ENCODE measurements at places on chromosomes 13 and 19.

DNA sequence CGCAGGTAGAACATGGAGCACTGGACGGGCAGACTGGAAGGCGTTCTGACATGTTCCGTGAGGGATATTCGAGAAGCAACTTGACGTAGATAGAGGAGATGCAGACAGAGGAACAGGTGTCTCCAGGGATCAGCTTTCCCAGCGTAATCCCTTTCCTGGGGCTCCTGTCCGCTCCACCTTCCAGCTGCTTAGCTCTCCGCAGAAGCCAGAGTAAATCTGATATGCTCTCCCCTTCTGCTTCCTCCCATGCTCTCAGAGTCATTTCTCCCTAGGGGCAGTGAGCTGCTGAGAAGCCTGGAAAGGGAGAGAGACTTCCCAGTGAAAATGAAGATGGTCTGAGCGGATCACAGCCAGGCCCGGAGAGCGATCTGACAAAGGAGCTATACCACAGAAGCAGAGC lies 23.0 kb upstream of the OLFM4 start:
- DNase-seq = no peak

DNA sequence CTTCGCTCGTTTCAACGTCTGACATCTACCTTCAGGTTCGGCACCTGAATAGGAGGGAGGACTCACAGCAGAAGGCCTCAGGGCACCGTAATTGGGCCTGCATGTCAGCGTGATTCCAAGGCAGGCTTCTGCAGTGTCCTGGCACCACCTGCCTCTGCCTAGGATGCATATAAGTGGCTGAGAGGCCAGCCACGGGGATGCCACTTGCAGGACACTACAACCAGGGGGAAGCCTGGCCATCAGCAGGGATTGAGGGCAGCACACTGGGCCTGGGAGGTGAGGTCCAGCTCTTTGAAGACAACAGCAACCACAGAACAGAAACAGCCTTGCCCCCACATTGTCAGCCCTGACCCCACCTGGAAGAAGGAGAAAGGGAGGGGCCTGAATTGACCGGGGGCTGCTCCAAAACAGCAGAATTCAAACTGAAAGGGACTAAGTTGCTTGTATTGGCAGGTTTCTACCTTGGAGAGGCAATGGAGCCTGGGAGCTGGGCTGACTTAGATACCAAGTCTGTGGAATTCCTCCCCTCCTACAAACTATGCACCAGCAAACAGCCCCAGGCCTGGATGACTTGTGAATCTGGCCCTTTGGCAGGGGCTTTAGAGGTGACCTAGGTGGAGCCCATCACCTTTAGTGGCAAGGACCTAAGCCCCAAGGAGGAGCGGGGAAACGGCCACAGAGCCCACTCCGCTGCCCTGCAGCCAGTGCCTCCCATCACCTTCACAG lies 34.1 kb upstream of the POMP start:
- DNase-seq = no peak

DNA sequence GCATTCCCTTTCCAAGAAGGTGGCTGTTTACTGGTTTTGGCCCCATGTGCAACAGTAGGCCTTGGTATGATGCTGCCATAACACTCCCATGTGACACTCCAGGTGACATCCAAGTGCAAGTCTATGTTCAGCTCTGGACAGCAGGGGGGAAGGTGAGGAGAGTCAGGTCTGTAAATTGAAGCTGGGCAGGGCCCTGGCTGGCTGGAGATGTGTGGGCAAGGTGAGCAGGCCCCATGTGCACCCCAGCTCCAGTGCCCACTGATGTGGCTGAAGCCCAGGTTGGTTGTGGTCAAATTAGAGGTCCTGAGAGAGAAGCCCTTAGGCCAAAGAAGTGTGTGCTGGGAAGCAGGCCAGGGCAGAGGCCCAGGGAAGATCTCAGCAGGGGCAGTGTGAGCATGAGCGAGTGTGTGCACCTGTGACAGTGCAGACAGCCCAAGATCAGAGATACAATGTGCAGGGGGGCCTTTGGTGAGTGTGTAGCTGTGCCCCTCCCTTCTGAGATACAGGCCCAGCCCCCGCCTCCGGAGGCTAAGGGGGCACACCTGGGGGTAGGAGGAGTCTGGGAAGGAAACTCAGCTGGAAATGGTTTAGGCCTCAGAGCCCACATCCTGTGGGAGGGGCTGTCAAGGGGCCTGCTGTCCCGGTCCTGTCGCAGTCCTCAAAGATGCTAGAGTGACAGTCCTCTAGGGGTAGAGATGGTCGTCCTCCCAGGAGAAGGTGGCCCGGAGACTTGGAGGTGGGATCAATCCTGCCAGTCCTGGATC lies 18.6 kb downstream of the DEDD2 start:
- DNase-seq = no peak

GRCh38 chr19:16064209-16064889 lies 11.9 kb upstream of the TPM4 start:
- no peak for DNase-seq

GRCh38 chr19:39405261-39405957 lies 1.2 kb upstream of the ZFP36 start:
- DNase-seq = no peak

- DNase-seq = no peak
These were observed 42.6 kb upstream of the GRTP1 start for GRCh38 chr13:113406321-113407102.

DNA sequence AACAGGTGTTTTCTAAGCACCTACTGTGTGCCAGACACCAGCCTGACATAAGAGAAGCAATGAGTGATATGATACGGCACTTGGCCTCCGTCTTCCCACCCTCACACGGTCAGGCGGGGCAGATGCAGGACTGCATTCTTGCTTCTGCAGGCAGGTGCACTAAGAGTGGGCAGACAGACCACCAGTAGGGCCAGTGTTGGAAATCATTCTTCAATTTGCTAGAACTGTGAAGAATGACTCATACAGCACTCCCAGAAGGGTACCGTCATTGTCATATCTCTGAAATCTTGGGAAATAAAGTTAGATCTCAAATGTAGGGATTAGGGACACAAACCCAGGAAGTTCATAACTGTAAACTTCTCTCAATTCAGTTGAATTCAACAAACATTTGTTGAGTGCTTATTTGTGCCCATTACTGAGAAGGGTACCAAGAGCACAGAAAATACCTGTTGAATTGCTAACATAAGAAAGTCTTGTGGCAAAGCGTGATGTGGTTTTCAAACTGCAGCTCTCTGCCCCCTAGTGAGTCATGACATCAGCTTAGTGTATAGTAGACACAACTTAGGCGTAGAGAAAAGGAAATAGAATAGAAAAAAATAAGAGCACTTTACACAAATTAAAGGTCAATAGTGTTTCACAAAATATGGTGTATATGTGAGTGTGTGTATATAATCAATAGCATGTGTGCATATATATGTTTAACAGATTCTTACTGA lies 76.1 kb downstream of the TEX26 start:
- no peak for DNase-seq

DNA sequence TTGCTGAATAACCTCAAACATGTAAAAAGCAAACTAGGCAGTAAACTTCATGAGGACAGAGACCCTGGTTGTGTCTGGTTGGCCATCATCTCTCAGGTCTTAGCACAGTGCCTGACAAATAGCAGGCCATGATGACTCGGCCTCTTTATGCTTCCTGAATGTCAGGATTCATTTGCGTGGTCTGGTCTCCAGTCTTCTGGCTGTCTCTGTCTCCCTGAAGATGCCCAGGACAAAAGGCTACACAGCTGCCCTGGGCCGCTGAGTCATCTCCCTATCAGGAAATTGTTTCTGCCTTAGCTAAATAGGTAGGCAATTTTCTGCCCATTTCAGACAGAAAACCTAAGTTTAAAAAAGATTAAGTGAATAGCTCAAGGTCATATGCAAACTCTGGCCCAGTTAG lies 84.1 kb upstream of the FNDC3A start:
- DNase-seq = no peak

- DNase-seq = no peak
These were observed 283.9 kb downstream of the KLF12 start for GRCh38 chr13:73850104-73850873.

- no peak for DNase-seq
These were observed 102.7 kb downstream of the OLFM4 start for GRCh38 chr13:53131361-53131760.

- DNase-seq = no peak
These were observed 81.2 kb upstream of the WASF3 start for GRCh38 chr13:26476111-26476781.

DNA sequence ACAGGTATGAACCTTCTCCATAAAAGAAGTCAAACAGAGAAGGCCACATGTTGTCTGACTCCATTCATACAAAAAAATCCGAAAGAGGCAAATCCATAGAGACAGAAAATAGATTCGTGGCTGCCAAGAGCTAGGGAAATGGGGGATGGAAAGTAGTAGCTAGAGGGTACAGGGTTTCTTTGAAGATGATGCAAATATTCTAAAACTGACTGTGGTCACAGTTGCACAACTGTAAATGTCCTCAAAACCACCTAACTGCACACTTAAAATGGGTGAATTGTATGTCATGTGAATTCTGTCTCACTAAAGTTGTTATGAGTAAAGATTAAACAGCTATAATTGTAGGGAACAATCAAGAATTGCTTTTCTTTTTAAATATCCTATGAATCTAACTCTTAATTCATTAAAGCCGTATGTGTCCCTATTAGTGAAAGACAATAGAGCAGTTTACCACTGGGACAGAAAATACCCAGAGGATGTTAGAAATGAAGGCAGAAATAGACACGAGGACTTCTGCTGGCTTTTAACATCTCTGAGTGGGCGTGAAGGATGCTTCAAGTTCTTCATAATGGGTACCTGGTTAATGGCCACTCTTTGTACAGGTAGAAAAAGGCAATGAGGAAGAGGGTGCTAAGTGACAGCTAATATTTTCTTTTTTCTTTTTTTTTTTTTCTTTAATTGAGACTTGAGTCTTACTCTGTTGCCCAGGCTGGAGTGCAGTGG lies 21.2 kb downstream of the INSR start:
- no peak for DNase-seq

- DNase-seq = no peak
These were observed 406.2 kb downstream of the EFNB2 start for GRCh38 chr13:106129273-106129672.

DNA sequence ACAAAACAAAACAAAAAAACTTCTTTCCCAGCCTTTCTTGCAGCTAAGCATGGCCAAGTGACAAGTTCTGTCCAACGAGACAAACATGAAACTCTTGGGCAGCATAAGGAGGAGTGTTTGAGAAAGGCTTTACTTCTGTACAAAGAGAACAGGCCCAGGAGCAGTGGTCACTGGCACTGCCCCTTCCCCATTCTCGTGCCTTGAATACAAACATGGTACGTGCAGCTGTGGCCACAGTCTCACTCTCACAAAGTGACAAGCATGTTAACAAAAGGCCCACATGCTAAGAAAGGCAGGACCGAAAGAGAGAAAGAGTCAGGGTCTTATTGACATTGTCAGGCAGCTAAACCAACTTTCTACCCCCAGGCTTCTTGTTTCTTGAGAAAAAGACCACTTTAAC lies 19.8 kb upstream of the SLC25A30 start:
- DNase-seq = no peak

DNA sequence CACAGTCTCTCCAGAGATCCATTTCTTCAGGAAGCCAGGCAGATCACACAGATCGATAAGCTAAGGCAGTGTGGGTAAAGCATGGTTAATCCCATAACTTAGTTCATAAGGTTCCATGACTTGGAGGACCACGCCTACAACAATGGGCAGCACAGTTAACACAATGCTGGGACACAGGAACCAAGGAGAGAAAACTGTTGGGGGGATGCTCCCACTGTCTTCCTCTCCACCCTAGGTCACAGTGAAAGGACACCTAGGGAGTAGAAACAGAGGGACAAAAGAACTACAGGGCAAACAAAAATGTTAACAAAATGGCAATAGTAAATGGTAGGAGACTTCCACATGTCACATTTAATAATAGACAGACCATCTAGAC lies 20.8 kb upstream of the ZNF181 start:
- DNase-seq = no peak

- DNase-seq = no peak
These were observed 13.5 kb downstream of the GNA11 start for GRCh38 chr19:3107658-3108057.

DNA sequence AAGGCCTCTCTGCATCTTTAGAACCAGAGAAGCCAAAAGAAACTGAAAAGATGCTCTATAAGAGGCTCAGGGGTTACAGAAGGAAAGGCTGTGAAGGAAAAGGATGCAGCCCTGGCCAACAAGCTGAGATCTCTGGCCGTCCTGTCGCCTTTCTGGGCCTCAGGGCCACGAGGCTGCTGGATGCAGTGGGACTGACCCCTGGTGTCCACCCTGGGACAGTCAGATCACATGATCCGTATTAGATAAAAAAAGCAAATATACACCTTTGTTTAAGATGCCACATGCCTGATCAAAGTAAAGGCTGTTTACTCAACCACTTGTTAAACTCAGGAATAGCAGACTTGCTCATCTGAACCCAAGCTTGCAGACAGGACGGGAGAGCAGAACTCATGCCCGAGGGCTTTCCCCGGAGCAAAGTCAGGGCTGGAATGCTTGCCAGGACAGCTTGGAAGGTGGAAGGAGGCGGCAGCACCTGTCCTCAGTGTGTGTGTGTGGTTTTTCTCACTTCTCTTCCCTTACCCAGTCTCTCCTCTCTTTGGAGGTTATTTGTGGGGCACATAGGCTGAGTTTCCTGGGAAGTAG lies 206.5 kb upstream of the TSHZ3 start:
- DNase-seq = no peak

GRCh38 chr19:29805031-29805965 lies 6.5 kb upstream of the CCNE1 start:
- peak; percentile 37 for DNase-seq
